M059J (cell line): ENCODE measurements at places on chromosomes 2 and 18. TPM values are rescaled to one million over a fixed set of nuclear protein-coding genes. Genes with fewer than 3 reads are reported as not detected.

Gene SMAD2
- total RNA-seq = 124 and 171 TPM in 2 replicates

Gene TUBA3D
- not detected in 2 replicates for total RNA-seq

Gene G6PC2
- not detected in 2 replicates for total RNA-seq

Gene ELOA2
- total RNA-seq = not detected in 2 replicates

Gene SIX2
- total RNA-seq = 0.37 TPM in 1 of 2 replicates, not detected in the other

Gene COLEC12
- total RNA-seq = 39.2 and 61.2 TPM in 2 replicates

Gene SLC9A2
- 0.05 TPM in 1 of 2 replicates, not detected in the other for total RNA-seq

Gene UCN
- total RNA-seq = 1.6 and 3.0 TPM in 2 replicates

Gene C2orf92
- 1.1 TPM in 1 of 2 replicates, not detected in the other for total RNA-seq

Gene ONECUT2
- total RNA-seq = 1.2 and 1.5 TPM in 2 replicates

Gene LHCGR
- not detected in 2 replicates for total RNA-seq

Gene CAPN14
- 0.30 and 1.0 TPM in 2 replicates for total RNA-seq

Gene ASXL3
- not detected in 2 replicates for total RNA-seq

Gene WNT6
- total RNA-seq = 0.05 and 0.39 TPM in 2 replicates

Gene SELENOI
- total RNA-seq = 11.6 and 19.8 TPM in 2 replicates

Gene RUFY4
- not detected in 2 replicates for total RNA-seq

Gene TGFBRAP1
- 13.6 and 22.0 TPM in 2 replicates for total RNA-seq

Gene RFTN2
- 0.10 TPM in 1 of 2 replicates, not detected in the other for total RNA-seq

Gene HOXD4
- 0.05 TPM in 1 of 2 replicates, not detected in the other for total RNA-seq

Gene LIPG
- total RNA-seq = 37.9 and 66.5 TPM in 2 replicates

Gene SERPINB12
- not detected in 2 replicates for total RNA-seq

Gene ZNF521
- 8.3 and 20.4 TPM in 2 replicates for total RNA-seq

Gene NXPH2
- total RNA-seq = not detected in 2 replicates

Gene LOXL3
- total RNA-seq = 43.9 and 66.9 TPM in 2 replicates

Gene IL1B
- 2.6 and 4.2 TPM in 2 replicates for total RNA-seq

Gene CD8B
- total RNA-seq = not detected in 2 replicates

Gene GPR35
- total RNA-seq = 0.17 TPM in 1 of 2 replicates, not detected in the other

Gene GALNT14
- 0.20 TPM in 1 of 2 replicates, not detected in the other for total RNA-seq

Gene SNX17
- total RNA-seq = 70.4 and 88.3 TPM in 2 replicates

Gene EFHD1
- 0.49 and 1.7 TPM in 2 replicates for total RNA-seq

Gene TUBB8B
- not detected in 2 replicates for total RNA-seq

Gene KANSL1L
- 7.3 and 11.2 TPM in 2 replicates for total RNA-seq

Gene DCDC2C
- not detected in 2 replicates for total RNA-seq

Gene UGT1A10
- total RNA-seq = not detected in 2 replicates

Gene PLB1
- total RNA-seq = 0.91 and 1.5 TPM in 2 replicates

Gene C2orf76
- total RNA-seq = 5.7 and 11.2 TPM in 2 replicates

Gene ERFE
- 1.6 and 5.2 TPM in 2 replicates for total RNA-seq

Gene CCDC141
- total RNA-seq = 0.07 TPM in 1 of 2 replicates, not detected in the other
